Osteoblast (primary cell): ENCODE measurements at places on chromosomes 6 and 20. TPM values are rescaled to one million over a fixed set of nuclear protein-coding genes. Genes with fewer than 3 reads are reported as not detected.

The DZANK1 gene
- total RNA-seq: 1.4 and 1.5 TPM in 2 replicates

The WFDC12 gene
- total RNA-seq: not detected in 2 replicates

The SCRT2 gene
- not detected in 2 replicates for total RNA-seq

The PSMB9 gene
- 20.3 and 29.8 TPM in 2 replicates for total RNA-seq

The NKX2-4 gene
- total RNA-seq: not detected in 2 replicates

The TP53TG5 gene
- not detected in 2 replicates for total RNA-seq

The NRN1 gene
- total RNA-seq: 29.5 and 56.1 TPM in 2 replicates

The TRIM40 gene
- not detected in 2 replicates for total RNA-seq

The SRSF12 gene
- total RNA-seq: under 0.01 and 0.29 TPM in 2 replicates

DNA sequence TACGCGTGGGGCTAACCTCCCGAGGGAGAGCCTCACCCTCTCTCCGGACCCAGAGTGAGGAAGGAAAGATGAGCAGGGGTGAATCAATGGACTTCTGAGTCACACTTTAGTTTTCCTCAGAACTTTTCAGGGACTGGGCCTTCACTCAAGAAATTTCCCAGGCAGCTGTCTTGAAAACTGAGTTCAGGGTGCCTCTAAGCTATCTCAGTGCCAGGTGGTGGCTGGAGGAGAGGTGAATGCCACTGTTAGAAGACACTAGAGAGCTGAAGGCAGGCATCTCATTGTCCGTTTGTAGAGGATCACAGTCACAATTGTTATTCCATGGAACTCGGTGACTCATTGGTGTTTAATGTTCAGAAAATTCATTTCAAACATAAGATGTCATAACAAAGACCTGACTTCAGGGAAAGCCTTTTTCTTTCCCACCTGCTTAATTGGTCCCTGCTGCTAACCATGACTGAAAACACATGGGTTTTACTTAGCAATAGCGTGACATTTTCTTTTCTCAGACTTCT lies 5.3 kb upstream of the SERPINB6 start:
- H3K4me1 ChIP-seq: peaks cover 39% of the 10 kb centered on the region
- H3K27ac ChIP-seq: peak overlapping the region; percentile 81
- H3K36me3 ChIP-seq: no peaks in the 10 kb centered on the region
- DNase-seq: peak; percentile 52

- no peaks in the 10 kb centered on the region for H3K36me3 ChIP-seq
- no peaks in the 10 kb centered on the region for H3K4me1 ChIP-seq
- H3K27ac ChIP-seq: no peak overlapping the region
- no peak for DNase-seq
These were observed 34.0 kb upstream of the HLA-A start for GRCh38 chr6:29908341-29908662.

DNA sequence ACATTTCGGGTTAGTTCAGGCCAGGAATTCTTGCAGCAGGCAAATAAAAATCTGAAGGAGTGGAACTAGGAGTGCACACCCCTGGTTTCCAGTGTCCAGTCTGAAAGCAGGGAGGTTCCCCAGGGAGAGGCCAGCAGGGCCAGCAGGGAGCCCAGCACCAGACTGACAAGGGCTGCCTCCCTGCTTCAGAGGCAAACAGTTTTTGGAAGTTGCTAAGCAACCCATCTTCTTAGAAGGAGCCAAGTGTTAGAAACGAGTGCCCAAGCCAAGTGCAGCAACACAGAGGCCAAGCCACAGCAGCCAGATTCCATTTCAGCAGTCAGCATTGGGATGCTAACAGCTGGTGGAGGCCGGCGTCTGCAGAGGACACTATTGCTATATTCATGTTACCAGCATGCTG lies 179.1 kb downstream of the SYNDIG1 start:
- no peaks in the 10 kb centered on the region for H3K36me3 ChIP-seq
- H3K27me3 ChIP-seq: no peaks in the 10 kb centered on the region
- H3K4me3 ChIP-seq: no peak overlapping the region
- no peak overlapping the region for H3K27ac ChIP-seq
- peaks cover 51% of the 10 kb centered on the region for H3K4me1 ChIP-seq

- H3K36me3 ChIP-seq: no peaks in the 10 kb centered on the region
- H3K4me1 ChIP-seq: peaks cover 9% of the 10 kb centered on the region
- H3K27ac ChIP-seq: no peak overlapping the region
- H3K4me3 ChIP-seq: no peak overlapping the region
- no peak for DNase-seq
These were observed 254.7 kb downstream of the GMPR start for GRCh38 chr6:16493112-16493511.

GRCh38 chr20:17645546-17646208 lies 36.4 kb downstream of the RRBP1 start:
- H3K4me3 ChIP-seq: no peak overlapping the region
- DNase-seq: peak; percentile 58
- peaks cover 36% of the 10 kb centered on the region for H3K4me1 ChIP-seq
- peak overlapping the region; percentile 39 for H3K27ac ChIP-seq

DNA sequence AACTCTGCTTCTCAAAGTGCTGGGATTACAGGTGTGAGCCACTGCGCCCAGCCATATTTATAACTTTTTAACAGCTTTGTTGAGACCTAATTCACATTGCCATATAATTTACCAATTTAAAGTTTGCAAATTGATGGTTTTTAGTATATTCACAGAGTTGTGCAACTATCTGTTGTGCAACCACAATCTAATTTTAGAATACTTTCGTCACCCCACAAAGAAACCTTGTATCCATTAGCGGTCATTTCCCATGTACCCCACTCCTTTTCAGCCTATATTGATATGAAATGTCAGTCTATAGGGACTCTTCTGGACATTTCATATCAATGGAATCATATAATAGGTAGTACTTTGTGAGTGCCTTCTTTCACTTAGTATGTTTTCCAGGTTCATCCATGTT lies 55.8 kb downstream of the FOXO3 start:
- no peak overlapping the region for H3K4me3 ChIP-seq
- no peaks in the 10 kb centered on the region for H3K27me3 ChIP-seq
- peaks cover 29% of the 10 kb centered on the region for H3K4me1 ChIP-seq
- no peaks in the 10 kb centered on the region for H3K36me3 ChIP-seq

DNA sequence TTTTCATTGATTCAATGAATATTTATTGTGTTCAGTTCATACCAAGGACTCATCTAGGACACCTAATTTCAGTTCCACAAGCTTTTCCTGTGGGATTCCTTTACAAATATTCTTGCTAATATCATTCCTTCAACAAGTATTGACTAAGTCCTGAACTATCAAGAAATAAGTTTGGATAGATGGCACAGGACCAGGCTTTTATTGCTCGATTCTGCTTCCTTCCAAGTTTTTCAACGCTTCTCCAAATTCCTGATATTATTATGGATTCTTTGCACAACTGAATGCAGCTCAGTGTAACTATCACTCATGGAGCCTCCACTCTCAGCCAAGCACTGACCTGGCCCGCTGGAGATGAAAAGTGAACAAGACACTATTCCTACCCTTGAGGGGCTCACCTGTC lies 32.7 kb upstream of the COL21A1 start:
- no peaks in the 10 kb centered on the region for H3K27me3 ChIP-seq
- DNase-seq: no peak
- no peaks in the 10 kb centered on the region for H3K36me3 ChIP-seq
- H3K4me1 ChIP-seq: no peaks in the 10 kb centered on the region

DNA sequence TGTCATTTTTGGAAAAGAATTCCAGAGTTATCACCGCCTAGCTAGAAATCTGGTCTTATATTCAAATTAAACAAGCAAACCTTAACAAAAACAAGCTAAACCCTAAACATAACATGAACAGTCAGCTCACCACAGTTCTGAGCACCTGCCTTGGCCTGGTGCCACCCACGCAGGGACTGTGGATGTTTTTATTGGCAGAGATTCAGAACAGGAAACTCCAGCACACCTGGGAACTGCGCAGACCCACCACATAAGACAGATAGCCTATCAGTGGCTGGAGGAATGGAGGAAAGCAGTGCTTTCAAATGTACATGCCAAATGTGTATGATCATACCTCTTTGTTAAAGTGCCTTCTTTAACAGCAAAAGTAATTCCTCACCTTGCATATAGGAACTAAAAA lies 8.9 kb downstream of the SLC16A10 start:
- H3K4me3 ChIP-seq: no peak overlapping the region
- DNase-seq: no peak
- H3K36me3 ChIP-seq: no peaks in the 10 kb centered on the region
- H3K4me1 ChIP-seq: no peaks in the 10 kb centered on the region
- H3K27me3 ChIP-seq: peaks cover 18% of the 10 kb centered on the region

DNA sequence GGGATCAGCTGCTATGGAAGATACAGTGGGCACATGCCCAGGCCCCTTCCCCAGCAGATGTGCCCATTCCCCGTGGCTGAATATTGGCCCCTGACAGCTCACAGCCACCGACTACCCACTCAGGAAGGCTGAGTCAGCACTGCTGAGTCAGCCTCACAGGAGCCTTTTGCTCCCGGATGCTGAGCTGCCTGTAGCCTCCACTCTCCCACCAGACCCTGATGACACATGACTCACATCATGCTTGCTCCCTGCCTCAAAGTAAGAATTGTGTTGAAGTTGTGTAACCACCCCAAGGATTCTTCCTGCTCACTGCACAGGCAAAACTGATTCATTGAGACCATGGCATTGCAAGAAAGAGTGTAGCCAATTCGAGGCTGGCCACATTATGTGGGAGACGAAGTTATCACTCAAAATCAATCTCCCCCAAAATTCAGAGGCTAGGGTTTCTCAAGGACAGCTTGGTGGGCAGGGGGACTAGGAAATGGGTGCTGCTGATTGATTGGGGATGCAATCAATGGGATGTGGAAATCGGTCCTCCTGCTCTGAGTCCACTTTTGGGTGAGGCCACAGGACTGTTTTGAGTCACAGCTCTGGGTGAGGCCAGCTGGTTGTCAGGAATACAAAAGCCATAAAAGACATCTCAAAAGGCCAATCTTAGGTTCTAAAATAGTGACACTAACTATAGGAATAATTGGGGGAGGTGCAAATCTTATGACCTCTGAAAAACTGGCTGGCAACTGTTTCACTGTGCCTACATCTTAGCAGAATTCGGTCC lies 556.6 kb upstream of the CDH4 start:
- no peak overlapping the region for H3K27ac ChIP-seq
- DNase-seq: no peak
- H3K4me3 ChIP-seq: no peak overlapping the region
- peaks cover 9% of the 10 kb centered on the region for H3K4me1 ChIP-seq
- no peaks in the 10 kb centered on the region for H3K36me3 ChIP-seq

- no peak for DNase-seq
- no peaks in the 10 kb centered on the region for H3K36me3 ChIP-seq
- H3K4me1 ChIP-seq: peaks cover 4% of the 10 kb centered on the region
- H3K27me3 ChIP-seq: no peaks in the 10 kb centered on the region
- no peak overlapping the region for H3K4me3 ChIP-seq
- H3K27ac ChIP-seq: no peak overlapping the region
These were observed 39.6 kb upstream of the SPTLC3 start for GRCh38 chr20:12969071-12969669.

GRCh38 chr20:1440024-1440423 lies 26.6 kb downstream of the NSFL1C start:
- H3K27ac ChIP-seq: no peak overlapping the region
- peaks cover 3% of the 10 kb centered on the region for H3K4me1 ChIP-seq
- no peak overlapping the region for H3K4me3 ChIP-seq
- no peaks in the 10 kb centered on the region for H3K27me3 ChIP-seq
- no peak for DNase-seq

- no peak for DNase-seq
- no peak overlapping the region for H3K27ac ChIP-seq
- no peaks in the 10 kb centered on the region for H3K36me3 ChIP-seq
- no peaks in the 10 kb centered on the region for H3K27me3 ChIP-seq
- H3K4me3 ChIP-seq: no peak overlapping the region
These were observed 42.6 kb upstream of the DEK start for GRCh38 chr6:18306977-18307376.

DNA sequence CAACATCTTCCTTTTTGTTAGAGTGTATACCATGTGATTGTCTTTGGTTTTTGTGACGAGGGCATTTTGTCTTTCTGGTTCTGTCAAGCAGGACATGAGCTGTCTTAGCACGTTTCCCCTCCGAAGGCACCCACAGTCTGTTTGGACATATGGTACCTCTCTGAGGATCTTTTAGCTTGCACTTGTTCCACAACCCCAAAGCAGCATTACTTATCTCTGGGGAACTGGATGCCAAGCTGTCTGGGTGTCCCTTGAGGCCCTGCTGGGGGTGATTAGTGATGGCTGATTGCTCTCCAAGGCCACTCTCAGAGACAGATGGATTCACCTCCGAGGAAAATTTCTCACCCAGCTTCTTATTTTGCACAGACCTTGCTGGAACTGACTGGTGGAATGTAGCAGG lies 445.0 kb upstream of the CHD6 start:
- H3K36me3 ChIP-seq: no peaks in the 10 kb centered on the region
- no peak overlapping the region for H3K4me3 ChIP-seq
- no peak overlapping the region for H3K27ac ChIP-seq
- no peaks in the 10 kb centered on the region for H3K27me3 ChIP-seq

- no peak for DNase-seq
- no peak overlapping the region for H3K4me3 ChIP-seq
These were observed 313.6 kb downstream of the ALDH8A1 start for GRCh38 chr6:134636186-134636799.

DNA sequence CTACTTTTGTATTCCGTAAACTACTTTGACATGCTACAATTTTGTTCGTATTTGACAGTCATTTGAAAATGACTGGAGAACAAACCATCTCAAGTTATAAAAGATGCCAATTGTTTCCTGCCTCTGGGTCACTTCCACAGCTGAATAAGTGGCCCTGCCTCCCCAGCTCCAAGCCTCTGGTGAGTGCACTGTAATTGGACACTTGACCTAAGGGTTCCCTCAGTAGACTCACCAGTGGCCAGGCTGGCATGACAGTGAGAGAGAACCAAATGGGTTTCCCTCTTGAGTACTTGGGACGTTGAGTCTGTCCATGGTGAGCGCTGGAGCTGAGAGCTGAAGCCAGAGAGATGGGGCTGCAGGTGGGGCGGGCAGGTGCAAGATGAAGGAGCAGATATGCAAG lies 57.1 kb downstream of the SLC35D3 start:
- H3K36me3 ChIP-seq: no peaks in the 10 kb centered on the region
- no peak overlapping the region for H3K27ac ChIP-seq
- H3K4me1 ChIP-seq: no peaks in the 10 kb centered on the region
- peaks cover 8% of the 10 kb centered on the region for H3K27me3 ChIP-seq
- no peak overlapping the region for H3K4me3 ChIP-seq

- H3K36me3 ChIP-seq: no peaks in the 10 kb centered on the region
- no peaks in the 10 kb centered on the region for H3K4me1 ChIP-seq
- H3K4me3 ChIP-seq: no peak overlapping the region
- H3K27me3 ChIP-seq: no peaks in the 10 kb centered on the region
These were observed 593.3 kb upstream of the HS3ST5 start for GRCh38 chr6:114936080-114936479.

DNA sequence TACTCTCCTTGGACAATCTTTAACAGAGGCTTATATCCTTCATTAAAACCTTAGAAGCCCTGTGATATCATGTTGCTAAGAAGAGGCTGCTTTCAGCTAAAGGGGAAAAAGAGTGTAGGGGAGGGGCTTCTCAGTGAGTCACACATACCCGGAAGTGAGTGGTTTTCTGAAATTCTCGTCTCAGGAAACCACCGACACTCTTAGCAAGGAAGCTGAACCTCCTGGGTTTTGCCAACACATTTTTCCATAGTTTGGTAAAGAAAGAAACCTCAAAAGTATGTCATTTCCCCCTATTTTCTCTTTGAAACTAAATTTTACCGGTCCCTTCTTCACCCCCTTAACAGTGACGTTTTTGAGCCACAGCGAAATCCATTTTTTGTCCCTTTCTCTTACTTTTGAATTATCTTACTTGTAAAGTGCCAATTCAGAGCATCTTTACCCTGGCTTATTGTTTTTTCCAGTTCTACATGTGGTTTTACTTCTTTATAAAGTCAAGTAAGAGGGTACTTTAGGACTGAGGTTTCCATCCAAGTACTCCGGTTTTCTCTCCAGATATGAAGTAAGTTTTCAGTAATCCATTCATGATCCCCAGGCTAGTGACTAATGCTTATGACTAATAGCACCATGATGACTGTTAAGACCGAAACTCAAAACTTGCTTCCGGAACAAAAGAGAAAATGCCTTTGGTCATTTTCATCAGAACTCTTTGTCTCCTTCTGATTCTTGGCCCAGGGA lies 219.3 kb downstream of the ARHGAP18 start:
- no peaks in the 10 kb centered on the region for H3K36me3 ChIP-seq
- peak overlapping the region; percentile 100 for H3K27ac ChIP-seq
- H3K4me3 ChIP-seq: peak overlapping the region; percentile 67
